Endothelial cell of umbilical vein (primary cell): ENCODE measurements at places on chromosomes 12 and 14.

GRCh38 chr12:26043135-26044006 is 81.5 kb downstream of the BHLHE41 start:
- H3K27me3 ChIP-seq = no peaks in the 10 kb centered on the region
- H3K4me1 ChIP-seq = peaks cover 4% of the 10 kb centered on the region
- no peak for DNase-seq
- H3K4me3 ChIP-seq = no peak overlapping the region
- no peaks in the 10 kb centered on the region for H3K36me3 ChIP-seq

- no peak overlapping the region for H3K27ac ChIP-seq
- no peaks in the 10 kb centered on the region for H3K27me3 ChIP-seq
- H3K4me1 ChIP-seq = peaks cover 2% of the 10 kb centered on the region
- no peak for DNase-seq
- no peak overlapping the region for H3K4me3 ChIP-seq
- H3K36me3 ChIP-seq = no peaks in the 10 kb centered on the region
Observed at GRCh38 chr12:116958402-116959197, 47.9 kb downstream of the FBXW8 start.

DNA sequence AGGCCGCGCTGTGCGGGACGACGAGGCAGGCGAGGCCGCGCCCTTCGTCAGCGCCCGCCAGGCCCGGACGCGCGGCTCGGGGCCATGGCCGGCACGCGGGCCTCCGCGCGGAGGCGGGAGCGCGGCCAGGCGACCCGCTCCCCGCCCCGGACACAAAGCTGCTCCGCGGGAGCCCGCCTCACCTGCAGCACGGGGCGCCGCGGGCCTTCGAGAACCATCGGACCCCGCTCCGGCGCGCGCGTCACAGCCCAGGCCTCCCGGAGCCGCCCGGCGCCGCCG is 342 bp downstream of the DICER1 start:
- peak overlapping the region; percentile 65 for H3K27ac ChIP-seq
- peaks cover 18% of the 10 kb centered on the region for H3K4me1 ChIP-seq
- no peaks in the 10 kb centered on the region for H3K36me3 ChIP-seq
- peak overlapping the region; percentile 60 for H3K4me3 ChIP-seq
- no peaks in the 10 kb centered on the region for H3K27me3 ChIP-seq

GRCh38 chr12:123151457-123152454 is 866 bp upstream of the PITPNM2 start:
- DNase-seq = no peak
- peaks cover 14% of the 10 kb centered on the region for H3K4me1 ChIP-seq
- H3K27ac ChIP-seq = no peak overlapping the region
- H3K27me3 ChIP-seq = no peaks in the 10 kb centered on the region
- peaks cover 1% of the 10 kb centered on the region for H3K36me3 ChIP-seq

DNA sequence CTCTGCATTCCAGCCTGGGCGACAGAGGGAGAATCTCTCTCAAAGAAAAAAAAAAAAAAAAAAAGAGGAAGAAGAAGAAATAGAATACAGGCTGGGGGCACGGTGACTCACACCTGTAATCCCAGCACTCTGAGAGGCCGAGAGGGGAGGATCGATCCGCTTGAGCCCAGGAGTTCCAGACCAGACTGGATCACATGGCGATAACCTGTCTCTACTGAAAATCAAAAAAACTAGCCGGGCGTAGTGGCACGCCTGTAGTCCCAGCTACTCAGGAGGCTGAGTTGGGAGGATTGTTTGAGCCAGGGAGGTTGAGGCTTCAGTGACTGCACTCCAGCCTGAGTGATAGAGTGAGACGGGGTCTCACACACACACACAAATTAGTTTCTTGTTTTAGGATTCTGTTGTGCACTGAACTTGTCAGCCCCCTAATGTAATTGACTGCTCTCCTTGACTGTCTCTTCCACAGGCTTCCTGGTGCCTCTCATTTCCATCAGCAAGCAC is 963 bp upstream of the TINF2 start:
- H3K27ac ChIP-seq = peak overlapping the region; percentile 98
- H3K36me3 ChIP-seq = peaks cover 5% of the 10 kb centered on the region
- no peaks in the 10 kb centered on the region for H3K27me3 ChIP-seq
- H3K4me3 ChIP-seq = no peak overlapping the region
